ENCODE measurements at places on chromosomes 7 and 10. TPM values are rescaled to one million over a fixed set of nuclear protein-coding genes. Genes with fewer than 3 reads are reported as not detected.

DNA sequence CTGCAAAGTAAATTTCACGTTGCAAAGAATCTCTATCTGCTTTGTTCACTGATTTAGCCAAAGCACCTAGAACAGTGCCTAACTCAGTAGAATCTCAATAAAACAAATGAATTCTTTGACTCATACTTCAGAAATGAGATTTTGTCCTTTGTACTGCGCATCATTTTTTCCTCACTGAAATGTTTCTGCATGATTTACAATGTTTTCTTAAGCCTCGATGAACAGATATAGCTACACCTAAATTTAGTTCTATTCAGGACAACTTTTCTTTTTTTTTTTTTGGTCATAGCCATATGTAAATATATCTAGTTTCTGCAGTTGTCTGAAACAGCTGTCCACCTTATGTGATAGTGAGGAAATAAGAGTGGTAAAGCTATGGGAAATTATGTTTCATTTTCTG is 15.3 kb downstream of the GNAT3 start:
- no peaks in the 10 kb centered on the region for H3K27me3 ChIP-seq
- DNase-seq = no peak
- no peak overlapping the region for H3K4me3 ChIP-seq
- H3K4me1 ChIP-seq = peaks cover 13% of the 10 kb centered on the region
- H3K36me3 ChIP-seq = no peaks in the 10 kb centered on the region
- H3K27ac ChIP-seq = no peak overlapping the region

DNA sequence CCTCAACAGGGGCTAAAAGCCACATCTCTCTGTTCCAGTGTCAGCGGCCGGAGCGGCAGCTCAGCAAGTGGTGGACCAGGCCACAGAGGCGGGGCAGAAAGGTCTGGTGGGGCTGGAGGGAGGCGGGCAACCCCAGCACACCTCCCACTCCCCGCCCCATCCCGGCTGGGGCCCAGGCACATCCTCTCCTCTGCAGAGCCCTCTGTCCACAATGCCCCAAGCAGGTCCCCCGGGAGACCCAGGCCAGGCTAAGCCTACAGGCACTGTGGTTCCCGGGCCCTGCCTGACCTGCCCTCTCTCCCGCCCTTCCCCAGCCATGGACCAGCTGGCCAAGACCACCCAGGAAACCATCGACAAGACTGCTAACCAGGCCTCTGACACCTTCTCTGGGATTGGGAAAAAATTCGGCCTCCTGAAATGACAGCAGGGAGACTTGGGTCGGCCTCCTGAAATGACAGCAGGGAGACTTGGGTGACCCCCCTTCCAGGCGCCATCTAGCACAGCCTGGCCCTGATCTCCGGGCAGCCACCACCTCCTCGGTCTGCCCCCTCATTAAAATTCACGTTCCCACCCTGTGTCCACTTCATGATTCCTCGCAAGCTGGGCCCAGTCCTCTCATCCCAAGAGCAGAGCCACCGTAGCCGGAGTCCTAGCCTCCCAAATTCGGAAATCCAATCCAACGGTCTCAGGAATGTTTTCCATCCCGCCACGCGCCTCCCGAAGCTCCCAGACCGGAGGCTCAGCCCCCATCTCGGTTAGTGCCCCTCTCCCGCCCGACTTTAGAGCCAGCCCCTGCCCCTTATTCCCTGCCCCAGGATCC is 2.1 kb downstream of the ADIRF start:
- H3K27ac ChIP-seq = peak overlapping the region; percentile 77
- no peaks in the 10 kb centered on the region for H3K27me3 ChIP-seq
- no peaks in the 10 kb centered on the region for H3K36me3 ChIP-seq
- H3K4me1 ChIP-seq = peaks cover 55% of the 10 kb centered on the region

Gene PKD2L1
- total RNA-seq = not detected

DNA sequence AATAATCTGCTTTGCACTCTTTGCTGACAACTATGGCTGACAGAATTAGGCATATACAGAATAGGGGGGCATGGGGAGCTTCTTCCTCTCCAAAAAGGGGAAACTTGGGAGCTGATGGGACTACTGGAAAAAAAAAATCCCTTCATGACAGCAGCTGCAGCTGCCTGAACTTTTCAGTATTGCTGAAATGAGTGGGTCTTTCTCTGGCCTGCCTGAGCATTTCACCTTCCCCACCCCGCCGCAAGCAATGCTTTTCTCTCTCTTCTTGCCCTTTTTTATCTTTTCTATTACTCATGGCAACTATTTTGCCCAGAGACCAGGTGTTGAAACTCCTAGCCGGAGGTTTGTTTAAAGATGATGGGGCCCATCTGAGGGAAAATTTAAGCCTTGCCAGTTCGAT is 244.9 kb downstream of the SEMA3D start:
- H3K4me3 ChIP-seq = no peak overlapping the region
- no peaks in the 10 kb centered on the region for H3K27me3 ChIP-seq
- H3K27ac ChIP-seq = no peak overlapping the region
- no peaks in the 10 kb centered on the region for H3K36me3 ChIP-seq
- no peaks in the 10 kb centered on the region for H3K4me1 ChIP-seq

- H3K36me3 ChIP-seq = peaks cover 14% of the 10 kb centered on the region
- no peak overlapping the region for H3K4me3 ChIP-seq
- H3K27me3 ChIP-seq = no peaks in the 10 kb centered on the region
- no peak overlapping the region for H3K27ac ChIP-seq
- DNase-seq = no peak
These were observed 5.6 kb downstream of the CDC123 start for GRCh38 chr10:12201543-12201942.

GRCh38 chr7:155809332-155809946 is 2.8 kb downstream of the SHH start:
- no peak for DNase-seq
- no peak overlapping the region for H3K27ac ChIP-seq
- H3K4me1 ChIP-seq = peaks cover 24% of the 10 kb centered on the region
- H3K27me3 ChIP-seq = peaks cover 73% of the 10 kb centered on the region

Gene RAMP3
- not detected for total RNA-seq

Gene MUC3A
- not detected for total RNA-seq

Gene IDI2
- total RNA-seq = not detected

DNA sequence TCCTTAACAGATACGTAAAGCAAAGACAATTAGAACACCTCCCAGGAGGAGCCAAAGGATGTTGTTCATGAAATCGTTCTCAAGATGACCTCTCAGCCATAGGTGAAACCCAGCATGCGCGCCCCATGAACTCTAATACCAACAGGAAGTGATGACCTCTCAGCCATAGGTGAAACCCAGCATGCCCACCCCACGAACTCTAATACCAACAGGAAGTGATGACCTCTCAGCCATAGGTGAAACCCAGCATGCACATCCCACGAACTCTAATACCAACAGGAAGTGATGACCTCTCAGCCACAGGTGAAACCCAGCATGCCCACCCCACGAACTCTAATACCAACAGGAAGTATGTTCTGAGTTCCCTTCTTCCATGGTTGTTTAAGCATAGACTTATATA is 205.2 kb upstream of the ADARB2 start:
- no peak for DNase-seq
- H3K4me1 ChIP-seq = no peaks in the 10 kb centered on the region
- no peaks in the 10 kb centered on the region for H3K27me3 ChIP-seq
- H3K4me3 ChIP-seq = no peak overlapping the region
- H3K36me3 ChIP-seq = no peaks in the 10 kb centered on the region

Gene ZNF503
- 2.7 TPM for total RNA-seq

DNA sequence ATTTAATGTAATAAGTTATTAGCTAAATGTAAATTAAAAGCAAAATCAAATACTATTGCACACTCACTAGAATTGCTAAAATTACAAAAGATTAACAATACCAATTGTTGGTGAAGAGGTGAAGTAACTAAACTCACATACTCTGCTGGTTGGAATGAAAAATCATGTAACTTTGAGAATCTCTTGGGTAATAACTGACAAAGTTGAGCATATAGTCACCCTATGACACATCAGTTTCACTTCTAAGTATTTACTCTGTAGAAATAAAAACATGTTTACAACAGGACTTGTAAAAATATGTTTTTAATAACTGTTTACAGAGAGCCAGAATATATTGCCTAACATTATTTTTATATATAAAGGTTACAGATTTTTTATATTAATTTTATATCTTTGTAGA is 33.6 kb downstream of the CNTNAP2 start:
- no peaks in the 10 kb centered on the region for H3K4me1 ChIP-seq
- H3K27me3 ChIP-seq = no peaks in the 10 kb centered on the region
- H3K27ac ChIP-seq = no peak overlapping the region
- H3K36me3 ChIP-seq = no peaks in the 10 kb centered on the region
- no peak overlapping the region for H3K4me3 ChIP-seq

Gene NPS
- not detected for total RNA-seq

- no peaks in the 10 kb centered on the region for H3K36me3 ChIP-seq
- H3K27me3 ChIP-seq = no peaks in the 10 kb centered on the region
- peak overlapping the region; percentile 42 for H3K27ac ChIP-seq
- no peak overlapping the region for H3K4me3 ChIP-seq
These were observed 63.4 kb downstream of the CAV1 start for GRCh38 chr7:116588225-116588624.

DNA sequence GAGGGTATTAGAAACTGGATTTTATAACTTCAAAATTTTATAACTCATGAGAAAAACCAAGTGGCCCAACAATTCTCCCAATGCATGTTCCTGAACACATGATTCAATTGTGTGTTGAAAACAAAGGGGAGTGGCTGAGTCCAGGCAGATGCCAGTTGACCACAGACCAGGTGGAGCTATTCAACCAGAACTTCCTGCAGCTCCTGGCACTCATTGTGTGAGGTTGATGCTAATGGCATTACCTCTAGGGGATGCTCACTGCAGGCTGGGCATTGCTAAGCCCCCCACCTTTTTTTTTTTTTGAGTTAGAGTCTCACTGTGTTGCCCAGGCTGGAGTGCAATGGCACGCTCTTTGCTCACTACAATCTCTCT is 20.3 kb downstream of the MYOF start:
- peaks cover 86% of the 10 kb centered on the region for H3K4me1 ChIP-seq
- H3K27ac ChIP-seq = peak overlapping the region; percentile 89
- no peaks in the 10 kb centered on the region for H3K27me3 ChIP-seq
- H3K4me3 ChIP-seq = no peak overlapping the region
- DNase-seq = peak; percentile 67
- H3K36me3 ChIP-seq = peaks cover 12% of the 10 kb centered on the region

DNA sequence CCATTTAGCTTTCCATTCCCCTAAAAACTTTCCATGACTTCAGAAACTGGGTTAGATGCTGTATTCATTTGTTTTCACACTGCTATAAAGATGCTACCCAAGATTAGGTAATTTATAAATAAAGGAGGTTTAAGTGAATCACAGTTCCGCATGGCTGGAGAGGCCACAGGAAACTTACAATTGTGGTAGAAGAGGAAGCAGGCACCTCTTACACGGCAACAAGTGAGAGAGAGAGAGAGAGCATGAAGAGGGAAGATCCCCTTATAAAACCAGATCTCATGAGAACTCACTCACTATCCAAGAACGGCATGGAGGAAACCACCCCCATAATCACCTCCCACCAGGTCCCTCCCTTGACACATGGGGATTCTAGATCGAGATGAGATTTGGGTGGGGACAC is 336.8 kb downstream of the TFEC start:
- H3K27me3 ChIP-seq = no peaks in the 10 kb centered on the region
- no peak for DNase-seq
- H3K4me3 ChIP-seq = no peak overlapping the region
- no peaks in the 10 kb centered on the region for H3K4me1 ChIP-seq

- H3K4me1 ChIP-seq = no peaks in the 10 kb centered on the region
- H3K27ac ChIP-seq = no peak overlapping the region
- H3K4me3 ChIP-seq = no peak overlapping the region
- DNase-seq = no peak
These were observed 44.3 kb upstream of the INPP5A start for GRCh38 chr10:132493246-132493755.

- H3K36me3 ChIP-seq = no peaks in the 10 kb centered on the region
- no peak overlapping the region for H3K27ac ChIP-seq
- H3K27me3 ChIP-seq = peaks cover 25% of the 10 kb centered on the region
- DNase-seq = no peak
- no peak overlapping the region for H3K4me3 ChIP-seq
These were observed 3.1 kb downstream of the RASGEF1A start for GRCh38 chr10:43263551-43264343.

GRCh38 chr10:45602082-45602730 is 70.4 kb downstream of the ZFAND4 start:
- H3K36me3 ChIP-seq = no peaks in the 10 kb centered on the region
- no peak overlapping the region for H3K27ac ChIP-seq
- H3K4me3 ChIP-seq = no peak overlapping the region

Gene RBP4
- not detected for total RNA-seq

Gene IL2RA
- total RNA-seq = not detected

DNA sequence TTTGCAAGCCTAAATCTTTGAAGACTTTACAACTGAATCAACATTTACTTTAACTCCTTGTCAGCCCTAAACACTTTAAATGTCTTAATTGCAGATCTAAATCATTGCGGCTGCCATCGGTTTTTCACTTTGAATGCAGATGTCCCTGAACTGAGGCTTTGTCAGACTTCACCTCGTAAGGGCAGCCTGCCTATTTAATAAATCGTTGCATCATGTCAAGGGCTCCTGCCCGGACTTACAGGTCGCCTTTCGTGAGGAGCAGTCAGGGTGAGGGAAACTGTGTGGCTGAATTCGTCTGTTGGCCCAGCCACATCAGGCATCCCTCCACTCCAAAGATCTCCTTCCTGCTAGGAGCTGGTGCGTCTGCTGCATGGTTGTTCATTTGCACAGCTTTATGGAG is 368.2 kb upstream of the NPVF start:
- no peak overlapping the region for H3K4me3 ChIP-seq
- no peaks in the 10 kb centered on the region for H3K4me1 ChIP-seq
- H3K36me3 ChIP-seq = no peaks in the 10 kb centered on the region
- no peaks in the 10 kb centered on the region for H3K27me3 ChIP-seq
- no peak for DNase-seq

DNA sequence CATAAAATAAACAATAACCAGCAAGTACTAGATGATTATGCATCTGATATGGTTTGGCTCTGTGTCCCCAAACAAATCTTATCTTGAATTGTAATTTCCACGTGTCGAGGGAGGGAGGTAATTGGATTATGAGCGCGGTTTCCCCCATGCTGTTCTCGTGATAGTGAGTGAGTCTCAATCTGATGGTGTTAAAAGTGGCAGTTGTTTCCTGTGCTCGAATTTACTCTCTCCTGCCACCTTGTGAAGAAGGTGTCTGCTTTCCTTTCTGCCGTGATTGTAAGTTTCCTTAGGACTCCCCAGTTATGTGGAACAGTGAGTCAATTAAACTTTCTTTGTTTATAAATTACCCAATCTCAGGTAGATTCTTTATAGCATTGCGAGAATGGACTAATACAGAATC is 15.1 kb downstream of the CNTNAP2 start:
- no peak overlapping the region for H3K4me3 ChIP-seq
- H3K36me3 ChIP-seq = no peaks in the 10 kb centered on the region
- no peaks in the 10 kb centered on the region for H3K4me1 ChIP-seq
- H3K27me3 ChIP-seq = no peaks in the 10 kb centered on the region
- no peak for DNase-seq

Data from endothelial cell of umbilical vein (primary cell).